Activated naive CD8-positive, alpha-beta T cell treated with anti-CD3 and anti-CD28 coated beads, Interleukin-2, amount 10 ng/mL, durations not matched to agents 7 days and 5 days (primary cell): ENCODE measurements at places on chromosomes 5 and 9. TPM values are rescaled to one million over a fixed set of nuclear protein-coding genes. Genes with fewer than 3 reads are reported as not detected.

DNA sequence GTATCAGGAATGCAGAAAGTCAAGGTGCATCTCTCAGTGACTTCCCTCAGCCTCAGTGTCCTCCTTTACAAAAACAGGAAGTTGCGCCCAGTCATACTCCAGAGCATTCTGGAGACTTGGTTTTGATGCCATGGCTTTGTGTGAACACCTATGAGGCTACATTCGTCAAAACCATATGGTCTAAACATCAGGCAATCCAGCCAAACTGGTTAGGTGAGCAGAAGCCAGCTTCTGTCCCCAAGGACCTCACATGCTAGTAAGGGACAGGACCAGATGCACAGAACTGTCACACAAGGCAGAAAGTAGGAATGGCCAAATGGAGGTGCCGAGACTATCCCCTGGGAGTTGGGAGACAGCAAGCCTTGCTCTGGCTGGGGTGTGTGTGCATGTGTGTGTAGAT, 217.2 kb downstream of the MELK start:
- H3K27me3 ChIP-seq: peaks cover 3% of the 10 kb centered on the region
- no peak overlapping the region for H3K4me3 ChIP-seq
- no peaks in the 10 kb centered on the region for H3K36me3 ChIP-seq

DNA sequence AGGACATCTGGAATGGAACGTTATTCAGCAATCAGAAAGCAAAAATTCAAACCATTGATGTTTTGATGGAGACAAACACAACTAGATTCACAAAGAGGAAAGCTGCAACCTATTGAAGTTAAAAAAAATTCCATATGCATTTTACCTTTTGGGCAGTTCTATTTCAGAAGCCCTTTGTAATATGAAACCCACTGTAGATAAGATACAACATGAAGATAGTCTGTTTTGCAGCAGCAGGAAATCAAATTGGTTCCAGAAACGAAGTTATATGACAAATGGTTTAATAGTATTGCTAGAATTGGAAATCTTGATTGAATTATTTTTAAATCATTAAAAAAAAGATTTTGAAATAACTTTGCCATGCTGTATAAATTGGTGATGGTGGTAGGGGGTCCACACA, 872 bp downstream of the LIX1 start:
- H3K4me3 ChIP-seq: no peak overlapping the region
- no peak overlapping the region for H3K27ac ChIP-seq
- H3K4me1 ChIP-seq: peaks cover 3% of the 10 kb centered on the region
- peaks cover 39% of the 10 kb centered on the region for H3K27me3 ChIP-seq
- no peak for DNase-seq

- H3K36me3 ChIP-seq: no peaks in the 10 kb centered on the region
- DNase-seq: no peak
- no peaks in the 10 kb centered on the region for H3K4me1 ChIP-seq
- no peak overlapping the region for H3K27ac ChIP-seq
- peaks cover 38% of the 10 kb centered on the region for H3K27me3 ChIP-seq
Measured at GRCh38 chr5:128536254-128537220, 1.5 kb downstream of the FBN2 start.

DNA sequence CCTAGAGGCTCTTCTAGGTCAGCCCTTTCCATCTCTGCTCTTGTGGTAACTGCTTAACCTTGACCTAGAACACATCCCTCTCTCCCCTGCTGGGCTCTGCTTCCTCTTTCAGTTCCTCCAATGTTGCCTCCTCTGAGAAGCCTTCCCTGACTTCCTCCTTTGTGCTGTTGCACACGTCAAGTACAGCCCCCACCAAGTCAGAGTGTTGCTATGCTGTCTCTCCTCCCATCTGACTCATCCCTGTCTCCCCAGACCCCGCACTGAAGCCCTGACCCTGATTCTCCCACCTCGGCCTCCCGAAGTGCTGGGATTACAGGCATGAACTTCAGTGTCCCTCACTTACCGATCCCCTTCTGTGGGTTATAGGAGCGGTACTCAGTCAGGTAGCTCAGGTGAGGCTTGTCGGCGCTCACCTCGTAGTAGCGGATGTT, 10.4 kb upstream of the TRIM14 start:
- H3K36me3 ChIP-seq: peaks cover 4% of the 10 kb centered on the region
- no peak overlapping the region for H3K4me3 ChIP-seq
- peaks cover 7% of the 10 kb centered on the region for H3K4me1 ChIP-seq
- H3K27ac ChIP-seq: peak overlapping the region; percentile 59
- no peak for DNase-seq

- peaks cover 4% of the 10 kb centered on the region for H3K27me3 ChIP-seq
- H3K27ac ChIP-seq: no peak overlapping the region
Measured at GRCh38 chr5:82991678-82992323, 85.4 kb downstream of the TMEM167A start.

DNA sequence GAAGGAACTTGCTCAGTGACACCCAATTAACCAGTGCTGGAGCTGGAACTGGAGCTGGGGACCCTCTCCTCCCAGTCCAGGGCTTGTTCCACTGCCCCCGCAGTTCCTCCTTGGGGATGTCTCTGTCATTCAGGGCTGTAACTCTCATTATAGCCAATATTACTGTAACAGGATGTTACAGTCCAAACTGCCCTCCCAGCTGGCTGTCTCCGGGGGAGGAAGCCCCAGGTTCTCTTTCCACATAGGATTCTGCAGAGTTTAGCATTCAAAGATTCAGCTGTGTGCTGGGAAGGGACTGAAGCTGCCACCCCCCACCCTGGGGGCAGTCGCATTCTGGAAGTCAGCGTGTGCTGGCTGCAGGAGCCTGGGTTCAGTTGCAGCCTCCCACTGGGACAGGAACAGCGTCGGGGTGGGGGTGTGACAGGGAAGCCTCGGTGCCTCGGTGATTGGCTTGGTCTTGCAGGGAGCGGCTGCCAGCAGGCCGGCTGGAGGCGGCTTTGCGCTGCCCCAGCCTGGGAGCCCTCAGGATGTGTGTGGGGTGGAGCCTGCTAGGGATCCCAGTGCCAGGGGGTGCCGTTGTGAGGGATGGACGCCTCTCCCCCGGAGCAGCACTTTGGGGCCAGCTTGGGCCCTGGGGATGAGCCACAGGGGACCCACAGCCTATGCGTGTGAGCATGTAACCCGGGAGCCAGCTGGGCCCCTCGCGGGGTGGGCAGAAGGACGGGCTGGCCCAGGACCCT, 101.1 kb downstream of the RGS3 start:
- H3K27ac ChIP-seq: peak overlapping the region; percentile 26
- peaks cover 4% of the 10 kb centered on the region for H3K36me3 ChIP-seq
- no peaks in the 10 kb centered on the region for H3K27me3 ChIP-seq
- DNase-seq: no peak
- no peak overlapping the region for H3K4me3 ChIP-seq

GRCh38 chr5:45057564-45057963, 248.8 kb downstream of the MRPS30 start:
- no peak for DNase-seq
- no peaks in the 10 kb centered on the region for H3K4me1 ChIP-seq
- H3K4me3 ChIP-seq: no peak overlapping the region
- no peaks in the 10 kb centered on the region for H3K27me3 ChIP-seq

DNA sequence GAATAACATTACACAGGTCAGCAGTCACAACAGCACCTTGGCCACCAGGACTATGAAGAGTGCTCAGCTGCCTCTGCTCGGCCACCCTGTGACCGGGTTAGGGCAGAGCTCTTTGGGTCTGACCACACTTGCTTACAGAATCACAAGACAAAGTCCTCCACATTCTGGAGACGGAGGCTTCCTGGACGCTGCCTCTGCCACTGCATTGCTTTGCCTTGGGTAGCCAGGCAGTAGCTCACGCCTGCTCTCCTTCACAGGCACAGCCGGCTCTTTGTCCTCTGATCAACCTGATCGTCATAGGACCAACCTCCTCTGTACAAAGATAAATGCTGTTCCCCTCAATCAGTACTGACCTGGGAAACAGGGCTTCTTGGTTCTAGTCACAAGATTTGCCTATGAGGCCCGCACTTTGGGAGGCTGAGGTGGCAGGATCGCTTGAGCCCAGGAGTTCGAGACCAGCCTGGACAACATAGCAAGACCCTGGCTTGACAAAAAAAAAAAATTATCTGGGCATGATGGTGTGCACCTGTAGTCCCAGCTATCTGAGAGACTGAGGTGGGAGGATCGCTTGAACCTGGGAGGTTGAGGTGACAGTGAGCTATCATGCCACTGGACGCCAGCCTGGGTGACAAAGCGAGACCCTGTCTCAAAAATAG, 128.4 kb upstream of the IER5L start:
- H3K36me3 ChIP-seq: peaks cover 3% of the 10 kb centered on the region
- no peak overlapping the region for H3K4me3 ChIP-seq
- H3K4me1 ChIP-seq: peaks cover 6% of the 10 kb centered on the region
- no peaks in the 10 kb centered on the region for H3K27me3 ChIP-seq
- no peak overlapping the region for H3K27ac ChIP-seq
- DNase-seq: peak; percentile 20

- peaks cover 41% of the 10 kb centered on the region for H3K4me1 ChIP-seq
- H3K27ac ChIP-seq: peak overlapping the region; percentile 18
- no peak for DNase-seq
- H3K27me3 ChIP-seq: peaks cover 2% of the 10 kb centered on the region
- H3K36me3 ChIP-seq: peaks cover 7% of the 10 kb centered on the region
Measured at GRCh38 chr9:135888766-135889394, 18.5 kb downstream of the CAMSAP1 start.

- peaks cover 4% of the 10 kb centered on the region for H3K36me3 ChIP-seq
- H3K4me1 ChIP-seq: peaks cover 12% of the 10 kb centered on the region
- H3K27me3 ChIP-seq: peaks cover 2% of the 10 kb centered on the region
- no peak for DNase-seq
- no peak overlapping the region for H3K4me3 ChIP-seq
Measured at GRCh38 chr5:74863726-74864125, 2.5 kb downstream of the FAM169A start.

GRCh38 chr5:131746423-131746822, 50.4 kb downstream of the FNIP1 start:
- H3K36me3 ChIP-seq: peaks cover 47% of the 10 kb centered on the region
- H3K4me3 ChIP-seq: no peak overlapping the region
- no peak for DNase-seq
- peak overlapping the region; percentile 96 for H3K27ac ChIP-seq
- no peaks in the 10 kb centered on the region for H3K27me3 ChIP-seq

DNA sequence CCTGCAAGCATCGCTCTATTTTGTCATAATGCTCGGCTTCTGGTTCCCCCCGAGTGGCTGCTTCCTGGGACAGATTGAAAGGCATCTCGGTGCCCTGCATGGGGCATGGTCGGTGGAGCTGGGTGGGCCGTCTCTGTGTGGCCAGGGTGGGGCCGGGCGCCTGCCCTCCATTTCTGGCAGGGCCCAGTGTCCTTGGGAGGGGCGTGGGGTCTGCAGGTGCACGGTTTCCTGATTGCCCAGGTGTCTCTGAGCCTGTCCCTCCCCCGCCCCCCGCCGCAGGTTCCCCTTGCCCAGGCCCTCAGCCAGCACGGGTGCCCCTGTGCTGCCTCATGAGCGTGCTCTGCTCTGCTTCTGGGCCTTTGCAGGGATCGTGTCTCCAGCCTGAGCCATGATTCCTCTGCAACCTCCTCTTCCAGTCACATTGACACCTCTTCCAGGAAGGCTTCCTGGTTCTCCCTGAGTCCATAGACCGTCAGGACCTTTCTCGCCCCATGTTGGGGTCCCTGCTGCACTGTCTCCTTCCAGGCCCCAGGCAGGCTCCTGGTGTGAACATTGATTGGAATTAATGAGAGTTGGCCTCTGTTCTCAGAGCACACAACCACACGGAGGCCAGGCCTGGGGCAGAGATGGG, 90.2 kb downstream of the RXRA start:
- H3K4me3 ChIP-seq: no peak overlapping the region
- DNase-seq: no peak
- H3K4me1 ChIP-seq: peaks cover 2% of the 10 kb centered on the region

DNA sequence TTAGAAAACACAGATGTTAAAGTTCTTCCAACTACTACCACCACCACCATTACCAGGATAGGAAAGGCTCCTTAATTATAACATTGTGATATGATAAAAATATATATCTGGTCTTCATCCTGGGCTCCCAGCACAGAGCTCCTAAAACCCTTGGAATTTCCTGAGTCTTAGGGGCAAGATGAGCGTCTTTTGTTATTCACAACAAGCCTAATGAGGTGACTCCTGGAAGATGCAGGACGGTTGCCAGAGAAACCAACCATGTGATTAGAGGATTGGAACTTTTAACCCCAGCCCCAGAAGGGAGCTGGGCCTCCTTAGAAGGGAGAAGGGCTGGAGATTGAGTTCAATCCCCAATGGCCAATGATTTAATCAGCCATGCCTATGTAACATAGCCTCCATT, 148.0 kb upstream of the ADRA1B start:
- H3K36me3 ChIP-seq: peaks cover 2% of the 10 kb centered on the region
- no peak overlapping the region for H3K27ac ChIP-seq
- DNase-seq: no peak
- H3K4me1 ChIP-seq: peaks cover 17% of the 10 kb centered on the region
- H3K4me3 ChIP-seq: no peak overlapping the region
- H3K27me3 ChIP-seq: peaks cover 24% of the 10 kb centered on the region

GRCh38 chr5:6396836-6397535, 18.6 kb upstream of the MED10 start:
- no peak overlapping the region for H3K27ac ChIP-seq
- H3K4me3 ChIP-seq: no peak overlapping the region
- peaks cover 5% of the 10 kb centered on the region for H3K27me3 ChIP-seq
- no peaks in the 10 kb centered on the region for H3K36me3 ChIP-seq
- no peaks in the 10 kb centered on the region for H3K4me1 ChIP-seq

GRCh38 chr5:56105511-56106291, 110.9 kb upstream of the IL6ST start:
- H3K27ac ChIP-seq: no peak overlapping the region
- H3K27me3 ChIP-seq: no peaks in the 10 kb centered on the region
- no peak for DNase-seq
- H3K4me1 ChIP-seq: peaks cover 22% of the 10 kb centered on the region
- no peak overlapping the region for H3K4me3 ChIP-seq

DNA sequence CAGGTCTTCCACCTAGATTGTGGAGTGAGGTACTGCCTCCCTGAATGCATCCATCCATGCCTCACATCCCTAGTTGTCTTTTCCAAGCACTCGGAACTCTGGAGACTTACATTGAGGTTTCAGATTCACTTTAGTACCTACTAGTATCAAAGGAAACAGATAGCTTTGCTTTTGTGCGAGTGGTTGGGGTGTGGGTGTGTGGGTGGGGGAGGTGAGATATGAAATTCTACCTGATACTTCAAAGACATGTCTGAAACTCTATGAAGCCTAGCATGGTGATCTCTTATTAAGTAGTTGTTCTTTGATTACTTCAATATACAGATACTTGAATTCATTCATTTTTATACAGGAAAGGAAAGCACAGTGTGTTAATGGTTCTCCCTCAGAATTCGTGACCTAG, 64.4 kb downstream of the MCCC2 start:
- H3K36me3 ChIP-seq: peaks cover 43% of the 10 kb centered on the region
- no peak overlapping the region for H3K4me3 ChIP-seq
- no peak overlapping the region for H3K27ac ChIP-seq
- H3K4me1 ChIP-seq: peaks cover 6% of the 10 kb centered on the region

GRCh38 chr5:177356746-177357145, 978 bp upstream of the RGS14 start:
- peak overlapping the region; percentile 83 for H3K27ac ChIP-seq
- DNase-seq: no peak
- H3K36me3 ChIP-seq: peaks cover 24% of the 10 kb centered on the region
- H3K27me3 ChIP-seq: no peaks in the 10 kb centered on the region
- H3K4me1 ChIP-seq: peaks cover 58% of the 10 kb centered on the region

Gene KCNT1
- total RNA-seq: not detected

Gene IL12B
- not detected for total RNA-seq

Gene LECT2
- total RNA-seq: not detected

Gene NR5A1
- not detected for total RNA-seq

Gene STC2
- total RNA-seq: 10.9 TPM

Gene FOXD4L4
- total RNA-seq: 0.55 TPM

Gene EQTN
- not detected for total RNA-seq

Gene GCNT4
- 6.0 TPM for total RNA-seq

Gene PAX5
- 0.89 TPM for total RNA-seq

Gene FAM151B
- total RNA-seq: 1.0 TPM

Gene LHX3
- total RNA-seq: not detected

Gene SOWAHA
- total RNA-seq: not detected

Gene FCN2
- total RNA-seq: not detected

Gene ENC1
- 0.96 TPM for total RNA-seq

Gene GNAQ
- 30.4 TPM for total RNA-seq
